Activated CD4-positive, alpha-beta T cell treated with anti-CD3 and anti-CD28 coated beads, Interleukin-2, amount 50 U/mL, for 16 hours (primary cell): ENCODE measurements at places on chromosomes 1 and 21.
A peak's percentile ranks its signal among the peaks of the same experiment; 100 is the strongest.

GRCh38 chr1:30125021-30125820 is 598.2 kb downstream of the MATN1 start:
- DNase-seq = no peak

DNA sequence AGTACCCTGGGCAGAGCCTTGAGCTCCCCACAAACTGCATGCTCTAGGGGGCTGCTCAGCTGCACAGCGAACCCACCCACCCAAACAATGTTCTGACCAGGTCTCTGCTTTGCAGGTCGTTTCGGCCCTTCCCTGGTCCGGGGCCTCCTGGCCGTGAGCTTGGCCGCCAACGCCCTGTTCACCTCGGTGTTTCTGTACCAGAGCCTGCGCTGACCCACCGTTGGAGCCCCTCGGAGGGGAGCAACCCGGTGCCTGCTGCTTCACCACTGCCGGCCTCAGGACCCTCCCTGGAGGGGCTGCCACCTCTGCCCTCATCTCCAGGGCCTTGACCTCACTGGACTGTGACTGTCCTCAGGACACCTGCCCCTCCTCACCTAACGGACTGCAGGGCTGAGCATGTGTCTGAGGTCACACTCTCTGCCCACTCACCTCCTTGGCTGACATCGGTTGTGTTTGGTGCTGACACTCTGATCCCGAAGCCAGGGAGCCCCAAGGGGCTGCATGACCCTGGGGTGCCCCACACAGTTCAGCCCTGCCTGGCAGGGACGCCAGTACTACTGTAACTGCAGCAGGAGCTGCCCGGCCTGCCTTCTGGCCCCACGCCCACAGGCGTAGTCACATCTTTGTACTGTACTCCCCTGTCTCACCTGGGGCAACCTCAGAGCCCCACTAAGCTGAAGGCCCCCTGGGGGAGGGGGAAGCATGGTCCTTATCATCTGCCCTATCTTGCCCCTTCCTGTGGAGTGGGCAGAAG is 24.3 kb downstream of the TMEM201 start:
- no peak for DNase-seq

DNA sequence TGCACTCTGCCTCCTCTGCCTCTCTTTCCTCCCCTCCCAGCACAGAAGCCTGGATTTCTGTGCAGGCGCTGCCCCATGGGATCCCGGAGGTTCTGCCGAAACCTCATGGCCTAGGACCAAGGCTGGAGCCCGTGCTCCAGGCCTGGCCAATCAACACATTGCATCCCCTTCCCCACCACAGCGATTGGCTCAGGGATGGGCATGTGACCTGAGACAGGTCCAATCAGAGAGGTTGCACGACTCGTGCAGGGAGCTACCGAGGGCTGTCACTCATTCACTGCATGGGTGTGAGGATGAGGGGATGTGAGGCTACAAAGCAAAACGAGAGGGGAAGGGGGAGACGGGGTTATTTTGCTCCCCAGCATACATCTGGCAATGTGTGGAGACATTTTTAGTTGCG is 3.3 kb upstream of the CELA2B start:
- DNase-seq = no peak

DNA sequence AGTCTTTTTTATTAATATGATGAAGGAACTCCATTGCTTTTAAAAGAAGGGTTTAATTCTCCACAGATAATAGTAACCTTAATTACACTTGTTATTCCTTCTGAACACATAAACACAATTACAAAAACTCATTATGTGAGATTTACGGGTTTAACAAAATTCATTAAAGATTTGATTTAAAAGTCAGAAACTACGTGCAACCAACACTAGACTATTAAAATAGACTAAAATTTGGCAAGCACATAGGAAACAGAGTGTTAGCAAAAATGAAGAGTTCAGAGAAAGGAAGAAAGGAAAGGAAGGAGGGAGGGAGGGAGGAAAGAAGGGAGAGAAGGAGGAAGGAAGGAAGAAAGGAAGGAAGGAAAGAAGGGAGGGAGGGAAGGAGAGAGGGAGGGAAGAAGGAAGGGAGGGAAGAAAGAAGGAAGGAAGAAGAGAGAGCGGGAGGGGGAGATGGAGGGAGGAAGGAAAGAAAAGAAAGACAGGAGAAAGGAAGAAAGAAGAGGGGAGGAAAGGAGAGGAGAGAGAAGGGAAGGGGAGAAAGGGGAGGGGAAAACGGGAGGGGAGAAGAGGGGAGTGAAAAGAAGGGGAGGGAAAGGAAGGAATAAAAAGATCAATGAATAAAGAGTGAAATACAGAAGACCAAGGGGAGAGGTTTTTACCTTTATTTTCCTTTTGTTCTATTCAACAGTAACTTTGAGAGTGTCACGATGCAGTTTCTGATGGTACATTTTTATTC is 123.4 kb upstream of the LYPLAL1 start:
- DNase-seq = no peak

DNA sequence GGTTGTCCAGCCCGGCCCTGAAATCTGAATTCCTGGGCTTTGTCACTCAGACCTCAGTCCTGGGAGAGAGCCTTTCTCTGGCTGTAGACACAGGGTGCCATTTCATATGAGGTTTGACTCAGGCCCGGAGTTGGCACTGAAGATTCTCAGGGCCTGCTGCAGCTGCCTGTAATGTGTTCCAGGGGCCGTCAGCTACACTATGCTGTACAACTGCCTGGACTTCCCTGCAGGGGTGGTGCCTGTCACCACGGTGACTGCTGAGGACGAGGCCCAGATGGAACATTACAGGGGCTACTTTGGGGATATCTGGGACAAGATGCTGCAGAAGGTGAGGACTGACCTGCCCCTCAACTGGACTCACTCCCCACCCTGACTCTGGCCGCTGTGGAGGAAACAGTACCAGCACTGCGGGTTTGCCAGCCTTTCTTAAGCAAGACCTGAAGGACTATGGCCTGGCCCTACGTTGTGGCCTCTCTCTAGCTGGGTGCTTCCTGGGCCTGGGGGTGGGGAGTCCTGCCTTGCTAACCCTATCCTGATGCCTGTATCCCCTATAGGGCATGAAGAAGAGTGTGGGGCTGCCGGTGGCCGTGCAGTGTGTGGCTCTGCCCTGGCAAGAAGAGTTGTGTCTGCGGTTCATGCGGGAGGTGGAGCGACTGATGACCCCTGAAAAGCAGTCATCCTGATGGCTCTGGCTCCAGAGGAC is 18.9 kb downstream of the FAAH start:
- DNase-seq = no peak

DNA sequence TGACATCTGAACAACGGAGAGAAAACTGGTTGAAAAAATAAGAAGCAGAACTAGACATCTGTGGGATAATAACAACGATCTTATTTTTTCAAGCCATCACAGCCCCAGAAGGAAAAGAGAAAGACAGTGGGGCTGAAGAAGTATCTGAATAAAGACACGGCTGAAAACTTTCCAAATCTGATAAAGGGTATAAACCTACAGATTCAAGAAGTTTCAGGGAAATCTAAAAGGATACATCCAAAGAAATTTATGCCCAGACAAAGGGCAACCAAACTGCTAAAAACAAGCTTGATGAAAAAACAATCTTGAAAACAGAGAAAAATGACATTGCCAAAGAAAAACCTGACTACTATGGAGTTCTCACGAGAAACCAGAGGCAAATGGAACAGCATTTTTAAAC is 40.4 kb downstream of the TARBP1 start:
- no peak for DNase-seq

DNA sequence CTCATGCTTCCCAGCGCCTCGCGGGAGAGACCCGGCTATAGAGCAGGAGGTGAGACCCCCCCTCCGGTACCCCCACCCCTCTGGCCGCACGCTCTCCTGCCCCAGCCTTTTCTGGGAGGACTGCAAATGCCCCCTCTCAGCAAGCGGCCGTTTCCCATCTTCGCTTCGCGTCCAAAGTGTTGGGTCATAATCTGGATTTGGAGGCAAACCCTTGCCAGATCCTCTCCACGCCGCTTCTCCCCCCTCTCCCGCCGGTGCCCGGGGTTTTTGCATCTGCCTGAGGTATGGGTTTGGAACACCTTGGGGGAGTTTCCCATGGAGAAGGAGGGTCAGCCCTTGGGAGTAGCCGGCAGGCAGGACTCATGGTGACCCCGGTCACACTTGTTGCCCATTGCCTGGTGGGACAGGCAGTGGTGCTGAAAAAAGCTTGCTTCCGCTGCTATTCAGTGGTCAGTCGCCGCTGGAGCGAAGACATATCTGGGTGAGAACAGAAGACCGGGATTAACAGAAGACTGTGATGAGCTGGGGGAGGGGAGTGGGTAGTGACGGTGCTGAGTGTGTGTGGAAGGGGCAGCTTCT is 935 bp downstream of the KCNK2 start:
- no peak for DNase-seq

GRCh38 chr21:38384675-38385426 is 113.4 kb downstream of the ERG start:
- DNase-seq = no peak

GRCh38 chr1:79539001-79539400 is 532.5 kb upstream of the ADGRL4 start:
- no peak for DNase-seq

DNA sequence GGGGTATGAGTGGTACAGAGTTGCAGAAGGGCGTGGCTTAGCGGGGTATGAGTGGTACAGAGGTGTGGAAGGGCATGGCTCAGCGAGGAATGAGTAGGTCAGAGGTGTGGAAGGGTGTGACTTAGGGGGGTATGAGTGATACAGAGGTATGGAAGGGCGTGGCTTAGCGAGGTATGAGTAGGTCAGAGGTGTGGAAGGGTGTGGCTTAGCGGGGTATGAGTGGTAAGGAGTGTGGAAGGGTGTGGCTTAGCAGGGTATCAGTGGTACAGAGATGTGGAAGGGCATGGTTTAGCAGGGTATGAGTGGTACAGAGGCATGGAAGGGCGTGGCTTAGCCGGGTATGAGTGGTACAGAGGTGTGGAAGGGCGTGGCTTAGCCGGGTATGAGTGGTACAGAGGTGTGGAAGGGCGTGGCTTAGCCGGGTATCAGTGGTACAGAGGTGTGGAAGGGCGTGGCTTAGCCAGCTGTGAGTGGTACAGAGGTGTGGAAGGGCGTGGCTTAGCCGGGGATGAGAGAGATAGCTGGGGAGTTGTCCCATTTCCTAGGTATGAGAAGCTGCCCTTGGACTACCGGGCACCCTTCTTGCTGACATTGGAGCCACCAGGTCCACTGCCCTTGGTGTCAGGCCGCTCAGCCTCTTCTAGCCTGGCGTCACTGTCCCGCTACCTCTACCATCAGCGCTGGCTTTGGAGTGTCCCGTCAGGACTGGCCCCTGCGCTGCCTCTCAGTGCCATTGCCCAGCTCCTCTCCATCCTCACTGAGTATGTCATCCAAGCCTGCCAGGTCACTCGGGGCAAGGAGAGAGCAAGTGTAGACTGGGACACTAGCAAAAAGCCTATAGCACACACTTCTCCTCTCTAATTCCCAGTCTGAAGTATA is 29.8 kb downstream of the HYI start:
- DNase-seq = peak; percentile 16

DNA sequence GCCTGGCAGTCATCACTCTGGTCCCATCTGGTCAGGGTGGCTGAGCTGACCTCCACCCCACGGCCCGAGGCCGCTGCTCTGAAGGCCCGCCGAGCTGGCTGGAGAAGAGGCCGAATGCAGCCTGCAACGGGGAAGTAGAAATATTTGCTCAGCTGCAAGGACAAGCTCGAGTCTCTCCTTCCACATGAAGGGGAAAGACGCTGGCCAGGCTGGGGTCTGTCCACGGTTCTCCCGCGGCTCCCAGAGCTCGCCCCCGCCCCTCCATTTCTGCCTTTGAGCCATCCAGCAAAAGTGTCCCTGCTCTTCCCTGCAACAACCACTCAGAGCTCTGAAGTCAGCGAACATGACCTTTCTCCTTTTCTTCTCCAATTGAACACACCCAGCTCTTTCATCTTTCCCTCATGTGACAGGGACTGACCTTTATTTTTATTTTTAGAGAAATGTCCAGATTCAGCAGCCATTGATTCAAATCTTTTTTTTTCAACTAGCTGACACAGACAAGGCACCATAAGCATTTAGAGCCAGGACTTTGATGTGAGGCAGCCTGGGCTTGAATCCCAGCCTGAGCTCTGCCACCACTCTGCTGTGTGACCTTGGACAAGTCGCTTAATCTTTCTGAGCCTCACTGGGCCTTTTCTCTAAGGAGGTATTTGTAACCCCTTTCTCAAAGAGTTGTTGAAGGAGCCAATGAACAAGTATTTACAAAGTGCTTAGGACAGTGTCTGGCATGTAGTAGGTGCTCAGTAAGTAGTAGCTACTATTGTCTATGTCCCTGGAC is 149.3 kb upstream of the WNT4 start:
- no peak for DNase-seq

DNA sequence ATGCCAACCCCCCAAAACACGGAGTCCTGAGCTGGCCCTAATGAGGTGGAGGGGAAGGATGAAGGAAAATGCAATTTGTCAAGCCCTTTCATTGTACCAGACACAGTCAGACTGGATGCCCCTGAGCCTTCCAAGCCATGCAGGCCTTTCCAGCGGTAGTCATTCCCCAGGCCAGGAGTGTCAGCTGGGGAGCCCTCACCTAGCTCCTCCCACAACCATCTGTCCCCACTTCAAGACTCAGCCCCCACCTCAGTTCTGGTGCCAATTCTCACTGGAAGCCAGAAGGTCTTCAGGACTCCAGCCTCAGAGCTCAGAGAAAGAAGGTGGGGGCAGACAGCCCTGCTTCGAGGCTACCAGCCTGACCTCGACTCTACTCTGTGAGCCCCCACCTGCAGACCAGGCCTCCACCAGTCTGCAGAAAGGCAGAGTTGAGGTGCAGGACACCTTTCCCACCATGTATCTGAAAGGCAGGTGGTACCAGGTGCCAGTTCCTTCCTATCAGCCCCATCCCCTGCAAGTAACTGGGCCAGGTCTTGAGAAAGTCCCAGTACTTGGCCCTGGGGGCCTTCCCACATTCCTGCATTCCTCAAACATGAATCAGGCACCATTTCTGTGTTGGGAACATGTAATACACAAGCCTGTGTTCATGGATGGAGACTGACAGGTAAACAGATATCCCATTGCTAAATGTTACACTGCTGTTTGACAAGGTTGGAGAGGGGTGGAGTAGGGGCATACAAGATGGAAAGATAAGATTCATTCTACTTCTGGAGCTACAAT is 180.6 kb upstream of the EDN2 start:
- no peak for DNase-seq

DNA sequence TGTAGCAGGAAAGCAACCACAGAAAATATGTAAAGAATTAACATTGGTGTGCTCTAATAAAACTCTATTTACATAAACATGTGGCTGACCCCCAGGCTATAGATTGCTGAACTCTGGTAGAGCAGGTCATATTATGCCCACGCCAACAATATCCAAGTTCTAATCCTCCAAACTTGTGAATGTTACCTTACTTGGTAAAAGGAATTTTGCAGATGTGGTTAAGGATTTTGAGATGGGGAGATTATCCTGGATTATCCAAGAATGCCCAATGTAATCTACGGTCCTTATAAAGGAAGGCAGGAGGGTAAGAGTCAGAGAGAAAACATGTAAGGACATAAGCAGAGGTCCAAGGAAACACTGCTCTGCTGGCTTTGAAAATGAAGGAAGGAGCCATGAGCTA is 201.0 kb downstream of the USH2A start:
- DNase-seq = no peak

GRCh38 chr1:32773018-32773763 is 44.0 kb downstream of the YARS1 start:
- DNase-seq = peak; percentile 75

DNA sequence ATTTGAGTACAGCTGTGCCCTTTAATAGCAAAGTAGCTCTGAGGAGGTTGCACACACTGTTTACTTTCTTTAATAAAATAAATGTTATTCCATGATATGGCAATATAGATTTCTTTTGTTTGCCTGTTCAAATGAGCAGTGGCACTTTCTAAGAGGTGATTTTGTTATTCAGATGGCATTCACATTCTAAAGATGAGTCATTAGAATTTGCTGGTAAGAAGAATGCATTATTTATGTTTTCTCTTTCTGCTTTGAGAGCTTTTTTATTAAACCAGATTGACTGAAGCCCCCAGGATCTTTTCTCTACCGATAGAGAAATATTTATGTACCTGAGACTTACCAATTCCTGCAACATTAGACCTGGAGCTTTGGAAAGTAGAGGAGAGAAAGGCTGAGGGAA is 11.2 kb upstream of the LEPR start:
- no peak for DNase-seq
